Activated CD8-positive, alpha-beta T cell treated with anti-CD3 and anti-CD28 coated beads, Interleukin-2, amount 10 ng/mL, durations not matched to agents 7 days and 5 days (primary cell): ENCODE measurements at places on chromosomes 7 and 10. TPM values are rescaled to one million over a fixed set of nuclear protein-coding genes. Genes with fewer than 3 reads are reported as not detected.

DNA sequence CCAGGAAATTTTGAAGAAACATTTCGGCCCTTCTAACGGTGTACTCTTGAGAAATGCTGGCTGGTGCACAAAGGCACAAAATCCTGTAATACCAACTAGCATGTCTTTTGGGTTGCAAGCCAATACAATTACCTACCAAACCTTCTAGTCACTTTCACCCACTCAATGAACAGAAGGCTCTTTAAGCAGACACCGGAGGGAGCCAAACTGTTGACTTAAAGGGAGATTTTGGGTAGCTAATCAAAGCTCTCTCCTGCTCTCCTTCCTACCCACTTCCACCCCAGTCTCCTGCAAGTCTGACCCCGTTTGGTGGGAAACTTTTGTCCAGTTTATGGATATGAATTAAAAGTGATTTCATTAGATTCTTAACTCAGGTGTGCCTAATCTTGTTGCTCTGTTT, 24.0 kb downstream of the GRM3 start:
- no peaks in the 10 kb centered on the region for H3K36me3 ChIP-seq
- no peaks in the 10 kb centered on the region for H3K4me1 ChIP-seq

Gene GPR85
- total RNA-seq, result not detected

DNA sequence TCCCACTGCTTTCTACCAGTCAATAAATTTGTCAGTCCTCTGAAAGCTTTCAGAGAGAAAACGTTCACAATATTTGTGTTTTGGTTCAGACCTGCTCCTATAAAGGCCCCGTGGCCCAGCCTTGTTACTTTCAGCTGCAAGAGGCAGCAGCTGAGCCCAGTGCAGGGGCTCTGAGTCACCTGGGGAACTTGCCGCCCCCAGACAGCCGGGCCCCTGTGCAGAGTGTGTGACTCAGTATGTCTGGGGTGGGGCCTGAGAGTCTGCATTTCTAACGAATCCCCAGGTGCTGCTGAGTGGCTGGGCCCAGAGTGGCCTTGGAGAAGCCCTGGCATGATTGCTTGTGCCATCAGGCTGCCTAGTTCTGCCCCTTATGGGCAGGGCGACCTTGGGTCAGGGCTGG, 303.5 kb downstream of the PAXIP1 start:
- no peak overlapping the region for H3K4me3 ChIP-seq
- H3K36me3 ChIP-seq, result no peaks in the 10 kb centered on the region
- H3K4me1 ChIP-seq, result no peaks in the 10 kb centered on the region

Gene MCU
- 11.6 TPM for total RNA-seq

DNA sequence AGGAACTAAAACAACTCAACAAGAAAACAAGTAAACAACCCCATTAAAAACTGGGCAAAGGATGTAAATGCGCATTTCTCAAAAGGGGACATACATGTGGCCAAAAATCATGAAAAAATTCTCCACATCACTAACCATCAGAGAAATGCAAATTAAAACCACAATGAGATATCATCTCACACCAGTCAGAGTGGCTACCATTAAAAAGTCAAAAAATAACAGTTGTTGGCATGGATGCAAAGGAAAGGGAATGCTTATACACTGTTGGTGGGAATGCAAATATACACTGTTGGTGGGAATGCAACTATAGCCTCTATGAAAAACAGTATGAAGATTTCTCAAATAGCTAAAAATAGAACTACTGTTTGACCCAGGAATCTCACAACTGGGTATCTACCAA, 60.0 kb upstream of the LANCL2 start:
- peaks cover 24% of the 10 kb centered on the region for H3K4me1 ChIP-seq
- no peak overlapping the region for H3K4me3 ChIP-seq
- no peak for DNase-seq
- peaks cover under 1% of the 10 kb centered on the region for H3K36me3 ChIP-seq

DNA sequence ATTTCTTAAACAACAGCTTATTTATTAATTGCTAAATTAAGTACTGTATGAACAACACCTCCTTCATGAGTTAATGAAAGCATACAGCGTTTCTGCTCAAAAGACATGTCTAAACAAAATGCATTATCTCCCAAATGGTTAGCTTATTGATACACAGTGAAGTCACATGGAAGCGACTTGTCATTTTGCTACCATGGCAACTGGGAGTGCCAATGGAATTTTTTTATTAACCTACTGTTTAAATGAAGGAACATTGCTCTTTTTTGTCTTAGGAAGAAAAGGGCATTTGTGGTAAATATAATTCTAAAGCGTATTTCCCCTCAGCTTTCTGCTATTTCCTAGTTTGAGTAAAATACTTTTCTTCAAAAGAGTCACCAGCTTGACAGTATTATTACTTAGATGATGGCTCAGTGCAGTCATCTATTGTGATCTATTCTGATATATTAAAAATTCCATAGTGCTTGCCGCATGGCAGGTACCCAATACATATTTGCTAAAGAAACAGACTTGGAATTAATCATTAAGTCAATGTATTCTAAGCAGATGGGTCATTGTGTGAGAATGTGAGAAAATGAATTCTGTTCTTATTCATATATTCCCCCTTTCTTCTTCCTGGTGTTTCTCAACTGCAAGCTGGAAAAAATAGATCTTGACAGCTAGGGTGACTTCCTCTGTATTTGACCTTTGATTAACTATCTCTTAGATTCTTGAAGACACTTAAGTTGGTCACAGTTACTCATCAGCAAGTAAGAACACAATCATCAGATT, 818.3 kb downstream of the MAGI2 start:
- H3K27me3 ChIP-seq, result no peaks in the 10 kb centered on the region
- H3K27ac ChIP-seq, result no peak overlapping the region
- H3K4me3 ChIP-seq, result no peak overlapping the region

DNA sequence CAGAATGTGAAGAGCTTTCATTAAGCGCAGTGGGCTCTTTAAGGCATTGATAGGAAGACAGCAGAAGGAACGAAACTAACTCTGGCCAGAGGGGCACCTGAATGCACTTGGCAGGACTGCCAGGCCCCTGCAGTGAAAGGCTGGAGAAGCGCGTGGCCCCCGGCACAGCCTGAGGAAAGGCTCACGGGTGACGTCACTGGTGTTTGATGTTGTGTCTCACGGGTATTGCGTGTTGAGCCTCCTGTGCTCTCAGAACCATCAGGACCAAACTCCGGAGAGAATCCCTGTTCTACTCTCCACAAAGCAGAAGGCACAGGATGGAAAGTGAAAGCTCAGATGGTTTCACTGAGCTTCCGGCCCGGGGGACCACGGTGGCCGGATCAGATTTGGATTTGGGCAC, 515.8 kb upstream of the FOXK1 start:
- H3K4me3 ChIP-seq, result no peak overlapping the region
- no peaks in the 10 kb centered on the region for H3K36me3 ChIP-seq
- no peak overlapping the region for H3K27ac ChIP-seq
- no peak for DNase-seq
- H3K4me1 ChIP-seq, result no peaks in the 10 kb centered on the region
- no peaks in the 10 kb centered on the region for H3K27me3 ChIP-seq

Gene AKR1C8
- 0.18 TPM for total RNA-seq

- H3K27ac ChIP-seq, result no peak overlapping the region
- peaks cover 12% of the 10 kb centered on the region for H3K4me1 ChIP-seq
Observed at GRCh38 chr7:42194238-42194637, 42.8 kb downstream of the GLI3 start.

DNA sequence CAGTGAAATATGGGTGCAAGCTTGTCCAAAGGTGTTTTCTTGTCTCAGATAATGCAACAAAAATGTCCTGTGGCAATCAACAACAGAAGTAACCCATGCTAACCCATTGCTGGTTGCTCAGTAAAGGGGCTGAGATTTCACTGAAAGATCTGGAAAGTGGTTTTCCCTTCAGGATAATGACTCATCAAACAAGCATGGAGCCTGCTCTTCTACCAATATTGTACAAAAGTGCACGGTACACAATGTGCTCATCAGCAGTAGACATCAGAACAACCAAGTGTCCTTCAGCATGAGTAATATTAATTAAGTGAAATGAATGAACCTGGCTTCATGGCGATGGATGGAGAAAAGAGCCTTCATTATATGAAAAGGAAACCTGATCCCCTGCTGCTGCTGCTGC, 287.1 kb upstream of the NEBL start:
- H3K27ac ChIP-seq, result no peak overlapping the region
- no peaks in the 10 kb centered on the region for H3K36me3 ChIP-seq
- no peaks in the 10 kb centered on the region for H3K4me1 ChIP-seq
- no peaks in the 10 kb centered on the region for H3K27me3 ChIP-seq

DNA sequence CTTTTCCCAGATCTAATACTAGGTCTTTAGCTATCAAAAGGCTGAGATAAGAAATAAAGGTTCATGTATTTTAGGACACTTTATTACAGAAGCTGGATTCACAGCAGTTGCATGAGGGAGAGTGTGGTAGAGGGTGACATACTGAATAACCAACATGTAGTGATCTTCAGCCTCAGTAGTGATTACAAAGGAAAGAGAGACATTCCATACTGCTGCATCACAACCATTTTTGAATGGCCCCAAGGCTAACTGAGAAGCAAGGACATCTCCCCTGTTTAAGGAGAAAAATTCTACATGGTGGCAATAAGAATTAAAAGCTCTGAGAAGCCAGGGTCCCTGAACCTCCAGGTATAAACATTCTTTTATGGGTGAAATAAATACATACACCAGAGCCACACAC, 35.3 kb downstream of the COG5 start:
- no peaks in the 10 kb centered on the region for H3K27me3 ChIP-seq
- peaks cover 2% of the 10 kb centered on the region for H3K4me1 ChIP-seq
- peaks cover 16% of the 10 kb centered on the region for H3K36me3 ChIP-seq
- DNase-seq, result no peak
- H3K4me3 ChIP-seq, result no peak overlapping the region
- H3K27ac ChIP-seq, result no peak overlapping the region

GRCh38 chr7:14988941-14989340, 86.4 kb upstream of the DGKB start:
- no peak overlapping the region for H3K4me3 ChIP-seq
- no peaks in the 10 kb centered on the region for H3K27me3 ChIP-seq
- DNase-seq, result no peak
- no peak overlapping the region for H3K27ac ChIP-seq
- no peaks in the 10 kb centered on the region for H3K4me1 ChIP-seq

Gene TMEM213
- not detected for total RNA-seq

DNA sequence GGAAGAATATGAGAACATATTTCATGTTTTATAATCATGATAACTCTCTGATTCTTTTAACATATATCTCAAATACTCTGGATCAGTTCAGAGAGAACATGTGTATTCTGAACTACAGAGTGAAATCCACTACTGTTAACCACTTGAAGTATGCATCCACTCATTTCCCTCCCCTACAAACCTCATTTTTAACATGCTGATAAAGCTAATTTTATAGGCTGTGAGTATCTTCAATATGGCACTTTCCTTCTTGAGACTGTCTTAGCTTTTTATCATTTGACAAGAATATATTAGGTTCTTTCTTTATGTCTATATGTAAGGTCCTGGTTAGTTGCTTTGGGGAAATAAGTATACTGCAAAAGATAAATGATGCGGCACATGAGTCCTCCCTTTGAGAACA, 154.8 kb downstream of the MLLT10 start:
- DNase-seq, result no peak
- H3K4me1 ChIP-seq, result no peaks in the 10 kb centered on the region
- H3K27me3 ChIP-seq, result no peaks in the 10 kb centered on the region
- no peak overlapping the region for H3K27ac ChIP-seq
- H3K4me3 ChIP-seq, result no peak overlapping the region
- H3K36me3 ChIP-seq, result peaks cover 32% of the 10 kb centered on the region

Gene WDR86
- total RNA-seq, result 0.32 TPM

GRCh38 chr7:54345746-54346145, 196.4 kb upstream of the VSTM2A start:
- no peak overlapping the region for H3K4me3 ChIP-seq
- no peaks in the 10 kb centered on the region for H3K27me3 ChIP-seq
- no peaks in the 10 kb centered on the region for H3K36me3 ChIP-seq
- H3K27ac ChIP-seq, result no peak overlapping the region

DNA sequence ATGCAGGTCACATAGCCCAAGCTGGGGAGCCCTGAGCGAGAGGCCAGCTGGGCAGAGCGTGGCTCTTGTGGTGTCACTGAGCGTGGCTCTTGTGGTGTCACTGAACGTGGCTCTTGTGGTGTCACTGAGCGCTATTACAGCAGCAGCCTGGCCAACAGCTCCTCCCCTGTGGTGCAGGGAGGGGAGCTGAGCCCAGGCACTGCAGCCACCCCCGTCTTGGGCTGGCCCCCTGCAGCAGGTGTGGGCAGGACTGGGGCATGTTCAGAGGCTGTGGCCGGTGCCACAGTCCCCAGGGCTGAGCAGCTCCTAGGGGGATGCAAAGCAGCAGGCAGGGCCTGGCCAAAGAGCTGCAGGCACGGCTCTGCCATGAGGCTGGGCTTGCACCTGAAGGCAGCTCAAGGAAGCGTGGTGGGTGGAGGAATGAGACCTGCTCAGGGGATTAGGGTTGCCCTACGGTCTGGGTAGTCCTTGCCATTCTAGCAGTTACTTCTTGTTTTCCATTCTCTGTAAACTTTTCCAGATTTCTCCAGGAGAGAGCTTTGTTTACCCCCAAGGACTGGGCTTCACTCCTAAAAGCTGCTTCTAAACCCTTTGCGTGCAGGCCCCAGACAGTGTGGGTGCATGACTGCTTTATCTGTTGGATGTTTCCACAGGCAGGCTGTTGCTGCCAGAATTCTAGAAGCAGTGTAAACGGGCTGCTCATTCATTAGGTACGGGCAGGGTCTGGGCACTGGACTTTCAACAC, 29.2 kb downstream of the ZNF783 start:
- no peak overlapping the region for H3K4me3 ChIP-seq
- H3K27me3 ChIP-seq, result no peaks in the 10 kb centered on the region
- peak; percentile 52 for DNase-seq
- H3K36me3 ChIP-seq, result peaks cover 2% of the 10 kb centered on the region

Gene MPP7
- total RNA-seq, result 13.5 TPM

Gene SFXN2
- 22.2 TPM for total RNA-seq
